Activated T-helper 9 cell treated with anti-CD3 and anti-CD28 coated beads, Interleukin-2, amount 50 U/mL, for 16 hours (primary cell): ENCODE measurements at places on chromosomes 12 and 14.

- no peak for DNase-seq
These were observed 243.0 kb downstream of the TTC8 start for GRCh38 chr14:89067293-89067972.

DNA sequence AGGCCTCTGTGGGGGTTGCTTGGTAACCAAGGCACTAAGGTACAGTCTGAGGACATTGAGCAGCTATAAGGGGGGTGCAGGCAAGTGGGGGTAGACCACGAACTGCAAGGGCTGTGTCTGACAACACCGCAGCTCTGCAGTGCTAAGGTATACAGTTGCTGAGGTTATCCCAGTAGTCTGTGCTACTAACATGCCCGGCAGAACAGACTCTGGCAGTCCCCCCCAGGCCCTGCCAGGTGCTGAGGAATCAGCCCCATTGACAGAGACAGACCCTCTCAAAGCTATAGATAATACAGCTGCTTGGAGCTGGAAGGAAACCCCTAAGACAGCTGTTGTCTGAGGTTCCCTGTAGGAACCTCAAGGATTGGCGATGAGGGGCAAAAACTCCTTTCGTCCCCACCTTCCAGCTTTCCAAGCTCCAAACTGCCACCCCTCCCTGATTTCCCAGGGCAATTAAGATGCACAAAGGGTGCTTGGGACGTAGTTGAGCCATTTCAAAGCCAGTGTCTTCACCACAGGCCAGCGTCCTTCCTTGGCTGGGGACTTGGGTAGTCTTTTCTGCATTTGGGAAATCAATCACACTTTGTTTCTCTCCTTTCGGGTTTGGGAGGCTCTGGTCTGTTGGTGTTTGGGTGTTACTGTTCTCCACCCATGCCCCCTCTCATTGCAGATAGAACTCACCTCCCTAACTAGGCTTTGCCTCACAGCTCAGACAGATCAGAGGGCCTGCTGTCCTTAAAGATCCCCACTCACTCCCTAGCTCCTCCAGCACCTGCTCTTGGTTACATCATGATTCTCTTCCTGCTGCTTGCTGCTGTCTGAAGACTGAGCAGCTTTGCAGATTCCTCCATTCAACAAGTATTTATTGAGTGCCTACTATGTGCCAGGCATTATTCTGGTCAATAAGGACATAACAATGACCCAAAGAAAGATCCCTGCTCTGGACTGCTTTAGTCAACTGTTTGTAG, 2.0 kb upstream of the MYH7 start:
- DNase-seq = no peak

DNA sequence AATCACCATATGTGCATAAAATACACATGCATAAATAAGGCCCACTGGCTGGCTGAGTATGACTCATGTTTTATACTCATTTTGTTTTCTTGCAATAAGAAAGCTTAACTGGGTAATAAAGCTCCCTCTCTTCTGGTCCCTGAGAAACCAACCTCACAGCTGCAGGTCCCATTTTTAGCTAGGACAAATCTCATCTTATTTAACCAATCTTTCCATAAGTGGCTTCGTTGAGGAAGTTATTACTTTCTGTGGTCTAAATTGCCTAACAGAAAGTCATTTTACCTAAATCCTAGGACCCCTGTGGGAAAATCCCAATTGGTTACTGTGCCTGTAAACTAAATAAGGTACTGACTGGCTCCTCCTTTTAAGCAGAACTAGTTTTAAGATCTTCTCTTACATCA, 232.8 kb upstream of the FBXO33 start:
- no peak for DNase-seq

DNA sequence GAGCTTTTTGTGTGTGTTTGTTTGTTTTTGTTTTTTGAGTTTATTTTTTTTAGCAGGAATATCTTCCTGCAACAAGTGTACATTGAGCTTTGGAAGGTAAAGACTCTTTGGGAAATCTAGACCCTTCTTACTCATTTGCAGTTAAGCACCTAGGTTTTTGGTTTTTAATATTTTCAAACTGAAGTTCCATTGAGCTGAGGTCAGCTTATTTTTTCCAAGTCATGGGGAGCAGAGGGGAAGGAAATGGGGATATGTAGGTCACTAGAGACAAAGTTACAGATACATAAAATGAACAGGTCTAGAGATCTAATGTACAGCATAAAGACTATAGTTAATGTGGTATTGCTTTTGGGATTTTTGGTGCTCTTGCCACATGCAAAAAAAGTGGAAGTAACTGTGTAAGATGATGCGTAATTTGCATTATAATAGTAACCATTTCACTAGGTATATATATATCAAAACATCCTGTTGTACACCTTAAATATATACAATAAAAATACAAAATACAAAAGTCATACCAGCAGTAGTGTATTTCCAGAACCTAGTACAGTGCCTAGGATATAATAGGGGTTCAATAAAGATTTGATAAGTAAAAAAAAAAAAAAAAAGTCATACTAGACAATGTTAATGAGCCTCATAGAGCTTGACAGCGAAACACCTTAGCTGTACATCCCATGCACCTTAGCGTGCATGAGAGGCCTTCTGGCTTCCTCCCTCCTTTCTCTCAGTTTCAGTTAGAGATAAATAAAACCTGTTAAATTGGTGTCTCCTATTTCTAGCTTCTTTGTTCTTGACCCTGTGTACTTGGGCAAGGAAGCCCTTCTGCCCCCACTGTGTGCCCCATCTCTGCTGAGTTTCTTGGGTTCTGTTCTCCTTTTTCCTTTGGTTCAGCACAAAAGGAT, 22.7 kb downstream of the CGRRF1 start:
- DNase-seq = no peak

GRCh38 chr12:46555406-46555852, 182.9 kb upstream of the SLC38A2 start:
- no peak for DNase-seq

DNA sequence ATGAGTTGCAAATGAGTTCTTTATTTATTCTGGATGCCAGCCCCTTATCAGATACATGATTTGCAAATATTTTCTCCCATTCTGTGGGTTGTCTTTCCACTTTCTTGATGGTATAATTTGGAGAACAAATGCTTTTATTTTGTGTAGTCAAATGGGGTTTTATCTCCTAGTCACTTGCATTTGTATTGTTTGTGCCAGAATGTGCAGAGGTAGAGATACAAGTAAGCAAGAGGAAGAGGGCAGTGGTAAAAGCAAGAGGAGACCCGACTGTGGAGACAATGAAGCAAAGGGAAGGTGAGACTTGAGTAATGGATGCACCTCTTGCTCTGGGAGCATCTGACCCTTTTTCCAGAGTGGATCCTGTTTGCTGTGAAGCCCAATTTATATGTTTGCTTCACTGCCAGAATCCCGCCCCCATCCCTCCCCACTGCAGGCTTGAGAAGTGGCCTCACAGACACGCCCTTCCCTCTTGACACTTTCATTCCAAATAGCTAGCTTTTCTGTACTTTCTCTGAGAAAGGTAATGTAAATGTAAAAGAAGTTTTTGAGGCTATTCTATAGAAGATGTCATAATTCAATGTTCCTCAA, 786 bp upstream of the PFKM start:
- DNase-seq = no peak

DNA sequence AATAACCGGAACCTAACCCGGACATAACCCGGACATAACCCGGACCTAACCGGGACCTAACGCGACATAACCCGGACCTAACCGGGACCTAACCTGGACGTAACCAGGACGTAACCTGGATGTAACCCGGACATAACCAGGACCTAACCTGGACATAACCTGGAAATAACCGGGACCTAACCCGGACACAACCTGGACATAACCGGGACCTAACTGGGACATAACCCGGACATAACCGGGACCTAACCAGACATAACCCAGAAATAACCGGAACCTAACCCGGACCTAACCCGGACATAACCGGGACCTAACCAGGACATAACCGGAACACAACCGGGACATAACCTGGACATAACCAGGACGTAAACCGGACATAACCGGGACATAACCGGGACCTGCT, 6.7 kb upstream of the FBRSL1 start:
- no peak for DNase-seq

- DNase-seq = no peak
These were observed 18.8 kb downstream of the RMST start for GRCh38 chr12:97481428-97481827.

DNA sequence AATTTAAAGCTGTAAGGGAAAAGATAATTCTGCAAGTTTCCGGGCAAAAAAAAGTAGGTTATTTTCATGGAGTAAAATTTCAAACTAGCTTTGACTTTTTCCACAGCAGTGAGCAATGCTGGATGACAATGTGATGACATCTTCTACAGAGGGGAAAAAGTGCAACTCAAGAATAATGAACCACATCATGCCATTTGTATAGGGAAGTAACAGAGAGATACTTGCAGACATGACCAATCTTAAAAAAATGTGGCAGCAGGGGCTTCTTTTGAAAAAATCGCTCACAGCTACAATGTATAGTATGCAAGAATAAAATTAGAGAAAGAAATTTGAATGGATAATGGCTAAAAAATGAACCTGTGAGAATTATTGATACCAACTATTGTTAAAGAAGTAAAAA, 115.5 kb downstream of the DHRS2 start:
- DNase-seq = no peak

- DNase-seq = no peak
These were observed 16.4 kb upstream of the ST8SIA1 start for GRCh38 chr12:22350886-22351285.

GRCh38 chr14:69664865-69665526, 53.6 kb downstream of the SUSD6 start:
- no peak for DNase-seq

DNA sequence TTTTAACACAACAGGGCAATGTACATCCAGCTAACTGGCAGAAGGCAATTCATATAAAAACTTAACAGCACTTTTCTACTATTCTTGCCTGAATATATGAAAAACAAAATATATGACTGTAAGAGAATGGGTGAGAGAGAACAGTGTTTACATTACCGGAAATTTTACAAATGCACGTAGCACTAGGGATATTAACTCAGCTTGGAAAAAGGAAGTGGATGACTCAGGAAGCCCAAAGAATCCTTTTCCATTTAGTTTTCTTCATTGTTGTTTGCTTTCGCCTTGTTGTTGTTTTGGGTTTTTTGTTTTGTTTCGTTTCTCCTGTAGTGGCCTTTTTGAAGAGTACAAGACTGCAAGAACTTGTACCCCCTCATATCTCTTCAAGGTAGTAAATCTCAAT, 295.5 kb downstream of the EGLN3 start:
- DNase-seq = no peak

- DNase-seq = no peak
These were observed 29.8 kb downstream of the LRRIQ1 start for GRCh38 chr12:85065837-85066482.

DNA sequence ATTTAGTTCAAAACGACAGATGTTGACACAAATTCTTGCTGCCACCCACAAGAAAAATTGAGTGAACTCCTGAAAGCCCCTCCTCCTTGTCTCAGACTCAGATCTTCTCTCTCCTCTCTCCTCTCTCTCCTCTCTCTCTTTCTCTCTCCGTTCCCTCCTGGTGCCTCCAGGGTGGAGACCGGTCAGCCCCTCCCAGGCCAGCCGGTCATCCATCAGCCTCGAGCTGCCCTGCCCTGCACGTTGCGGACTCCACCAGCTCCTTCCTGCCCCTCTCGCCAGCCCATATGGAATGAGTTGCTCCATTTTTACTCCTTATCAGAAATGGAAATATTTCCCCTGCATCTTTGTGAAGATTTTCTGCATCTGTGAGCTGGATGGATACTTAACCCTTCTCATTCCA, 103.8 kb downstream of the TBX5 start:
- no peak for DNase-seq

GRCh38 chr12:113322343-113322742, 12.6 kb downstream of the SLC8B1 start:
- DNase-seq = no peak

DNA sequence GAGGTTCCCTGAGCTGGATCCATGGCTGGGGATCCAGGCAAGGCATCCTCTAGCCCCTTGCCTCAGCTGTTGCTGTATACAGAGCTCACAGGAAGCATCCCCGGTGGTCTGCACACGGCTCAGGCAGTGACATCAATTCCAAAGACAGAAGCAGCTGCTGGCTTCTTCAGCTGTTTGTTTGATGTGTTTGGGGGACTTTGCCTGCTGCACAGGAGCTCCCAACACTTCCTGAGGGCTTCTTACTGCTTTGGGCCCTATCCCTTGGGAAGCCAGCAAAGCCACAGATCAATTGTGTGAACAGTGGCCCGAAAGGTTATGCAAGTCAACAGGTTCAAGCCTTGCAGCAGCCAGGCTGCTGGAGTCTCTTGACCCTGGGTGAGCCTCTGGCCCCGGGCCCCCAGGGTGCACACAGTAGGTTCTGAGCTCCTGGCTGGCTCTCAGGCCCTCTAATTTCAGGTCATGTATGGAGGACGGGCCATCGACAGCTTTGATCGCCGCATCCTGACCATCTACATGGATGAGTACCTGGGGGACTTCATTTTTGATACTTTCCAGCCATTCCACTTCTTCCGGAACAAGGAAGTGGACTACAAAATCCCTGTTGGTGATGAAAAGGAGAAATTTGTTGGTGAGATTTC, 42.6 kb downstream of the CCDC92 start:
- no peak for DNase-seq

GRCh38 chr12:43015090-43015737, 425.7 kb upstream of the PRICKLE1 start:
- no peak for DNase-seq

GRCh38 chr12:19633641-19634040, 194.3 kb downstream of the AEBP2 start:
- no peak for DNase-seq

- DNase-seq = no peak
These were observed 14.8 kb downstream of the KMT5A start for GRCh38 chr12:123398550-123399254.

- no peak for DNase-seq
These were observed 100.3 kb upstream of the PLEKHG7 start for GRCh38 chr12:92602476-92602875.

DNA sequence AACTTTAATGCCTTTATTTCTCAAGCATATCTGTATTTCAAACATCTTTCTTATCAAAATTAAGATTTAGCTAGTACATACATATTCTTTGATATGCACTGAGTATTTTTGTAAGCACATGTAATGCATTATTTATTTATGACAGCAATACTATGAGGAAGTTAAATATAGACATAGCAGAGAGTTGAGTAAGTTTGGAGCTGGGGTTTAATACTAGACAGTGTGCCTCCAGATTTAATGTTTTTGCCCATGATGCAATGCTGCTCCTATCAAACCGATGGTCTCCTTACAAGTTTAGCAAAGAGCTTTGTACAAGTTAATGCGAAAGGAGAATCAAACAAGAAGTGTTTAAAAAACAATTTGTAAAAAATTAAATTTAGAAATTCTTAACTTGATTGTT, 826.6 kb upstream of the MGAT4C start:
- no peak for DNase-seq

DNA sequence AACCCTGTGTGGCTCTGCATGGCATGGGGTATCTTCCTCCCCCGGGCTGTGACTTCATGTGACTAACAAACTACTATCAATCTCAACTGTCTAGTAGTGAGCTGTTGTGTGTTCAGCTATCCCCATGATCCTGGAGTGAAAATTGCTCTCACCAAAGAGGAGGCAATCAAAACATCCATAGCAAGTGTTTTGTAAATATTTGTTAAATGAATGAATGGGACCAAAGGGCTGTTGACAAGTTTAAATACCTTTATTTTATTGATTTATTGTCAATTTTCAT, 138.1 kb upstream of the CPM start:
- DNase-seq = no peak
